Stimulated activated CD8-positive, alpha-beta memory T cell treated with anti-CD3 and anti-CD28 coated beads, Interleukin-4, amount 100 ng/mL, for 4 hours (primary cell): ENCODE measurements at places on chromosomes 7 and 10.

GRCh38 chr7:50543776-50544442 lies 21.3 kb downstream of the DDC start:
- DNase-seq: no peak

GRCh38 chr7:91717681-91718470 lies 162.6 kb downstream of the MTERF1 start:
- no peak for DNase-seq

DNA sequence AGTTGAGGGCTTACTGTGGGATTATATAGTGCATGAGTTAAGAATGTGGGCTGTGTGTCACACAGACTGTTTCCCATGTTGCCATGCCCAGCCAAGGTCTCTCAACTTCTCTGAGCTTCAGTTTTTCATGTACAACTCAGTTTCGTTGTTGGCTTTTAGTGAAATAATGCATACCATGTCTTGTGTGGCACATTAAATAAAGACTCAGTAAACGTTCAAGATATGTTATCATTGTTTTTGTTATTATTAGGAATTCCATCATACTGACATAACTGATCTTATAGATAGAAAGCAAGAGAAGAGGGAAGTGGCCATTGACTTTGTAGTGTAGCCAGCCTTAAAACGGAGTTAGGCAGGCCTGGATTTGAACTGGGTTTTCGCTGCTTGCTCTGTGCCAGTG lies 2.9 kb downstream of the CDK14 start:
- DNase-seq: no peak

GRCh38 chr7:105871142-105871541 lies 5.3 kb downstream of the ATXN7L1 start:
- no peak for DNase-seq

DNA sequence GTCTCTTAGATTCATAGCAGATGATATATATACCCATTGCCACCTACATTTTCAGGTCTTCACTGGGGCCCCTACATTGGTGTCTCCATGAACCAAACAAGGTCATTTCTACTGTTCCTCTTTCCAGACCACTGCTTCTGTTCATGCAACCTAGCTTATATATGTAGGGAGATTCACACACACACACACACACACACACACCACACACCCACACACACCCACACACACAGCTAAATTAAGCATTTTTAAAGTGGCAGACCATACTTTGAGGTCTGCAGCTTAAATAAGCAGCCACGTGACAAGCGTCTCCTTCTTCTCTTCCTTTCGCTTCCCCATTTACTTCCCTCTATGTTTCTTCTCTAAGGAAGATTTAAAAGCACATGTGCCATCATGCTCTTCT lies 70.0 kb upstream of the CC2D2B start:
- no peak for DNase-seq
